GM04503 (cell line): ENCODE measurements at places on chromosomes 12 and 14.

- DNase-seq: no peak
Measured at GRCh38 chr12:120366845-120367232, 2.1 kb downstream of the MSI1 start.

DNA sequence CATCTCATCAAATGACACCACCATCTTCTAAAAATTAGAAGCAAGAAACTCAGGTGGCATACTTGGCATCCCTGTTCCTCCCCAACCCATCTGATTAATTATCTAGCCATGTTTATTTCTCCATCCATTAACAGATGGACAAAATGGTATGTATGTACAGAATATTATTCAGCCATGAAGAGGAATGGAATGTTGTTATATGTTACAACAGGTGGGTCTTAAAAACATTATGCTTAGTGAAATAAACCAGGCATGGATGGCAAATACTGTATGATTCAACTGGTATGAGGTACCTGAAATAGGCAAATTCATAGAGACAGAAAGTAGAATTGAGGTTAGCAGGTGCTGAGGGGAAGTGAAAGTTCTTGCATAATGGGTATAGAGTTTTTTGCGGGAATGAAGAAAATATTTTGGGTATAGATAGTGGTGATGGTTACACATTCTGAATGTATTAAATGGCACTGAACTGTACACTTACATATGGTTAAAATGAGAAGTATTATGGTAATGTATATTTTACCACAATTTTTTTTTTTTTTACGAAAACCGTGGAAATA is 17.5 kb downstream of the YY1 start:
- no peak for DNase-seq

- DNase-seq: no peak
Measured at GRCh38 chr14:61636779-61637178, 58.5 kb upstream of the HIF1A start.

DNA sequence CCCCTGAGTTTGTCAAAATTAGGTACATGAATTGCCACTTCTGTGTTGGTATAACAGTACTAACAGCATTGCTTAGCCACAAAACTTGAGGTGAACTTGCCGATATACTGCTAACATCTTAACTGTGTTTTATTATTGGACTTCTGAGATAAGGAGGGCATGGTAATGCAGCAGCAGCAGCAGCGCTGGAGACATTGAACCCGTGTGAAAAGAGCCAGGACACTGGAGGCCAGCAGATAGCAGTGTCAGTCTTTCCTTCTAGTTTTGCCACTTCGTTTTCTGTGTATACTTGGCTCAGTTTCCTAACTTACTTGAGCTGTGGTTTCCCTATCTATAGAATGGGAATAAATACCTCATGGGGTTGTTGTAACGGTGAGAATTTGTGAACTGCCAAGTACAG is 82.7 kb downstream of the KTN1 start:
- DNase-seq: no peak

GRCh38 chr12:8890313-8891085 is 23.8 kb upstream of the PHC1 start:
- peak; percentile 3 for DNase-seq
